NCI-H2029 (cell line): ENCODE measurements at places on chromosomes 3 and 15.

DNA sequence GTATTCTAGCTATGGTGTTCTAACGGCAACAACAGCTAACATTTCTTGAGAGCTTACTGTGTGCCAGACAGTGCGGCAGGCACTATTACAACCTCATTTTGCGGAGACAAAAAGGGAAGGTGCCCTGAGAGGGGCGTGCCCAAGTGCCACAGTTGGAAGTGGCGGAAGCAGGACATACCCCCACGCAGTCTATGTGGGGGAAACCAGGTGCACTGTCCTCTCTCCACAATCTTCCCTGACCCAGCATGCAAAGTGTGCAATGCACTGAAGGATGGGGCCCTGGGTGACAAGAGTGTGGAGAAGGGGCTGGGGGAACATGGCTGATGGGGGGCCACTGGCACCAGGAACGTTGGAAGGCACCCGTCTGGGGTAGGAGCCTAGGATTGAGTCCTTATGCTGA, 8.6 kb downstream of the ANP32A start:
- DNase-seq, result no peak

- DNase-seq, result no peak
Measured at GRCh38 chr15:72538931-72539330, 64.8 kb downstream of the ARIH1 start.

GRCh38 chr15:52011711-52012144, 7.3 kb upstream of the MAPK6 start:
- DNase-seq, result peak; percentile 63

- DNase-seq, result no peak
Measured at GRCh38 chr15:100580414-100580813, 21.6 kb downstream of the LINS1 start.

DNA sequence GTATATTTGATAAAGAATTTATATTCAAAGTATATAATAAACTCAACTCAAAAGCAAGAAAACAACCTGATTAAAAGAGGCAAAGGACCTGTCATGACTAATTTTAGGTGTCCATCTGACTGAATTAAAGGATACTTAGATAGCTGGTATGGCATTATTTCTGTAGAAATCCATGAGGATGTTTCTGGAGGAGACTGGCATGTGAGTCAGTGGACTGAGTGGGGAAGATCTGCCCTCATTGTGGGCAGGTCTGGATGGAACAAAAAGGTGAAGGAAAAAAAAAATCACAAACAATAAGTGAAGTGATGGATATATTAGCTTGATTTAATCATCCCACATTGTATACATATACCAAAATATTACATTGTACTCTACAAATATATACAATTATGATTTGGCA, 16.6 kb downstream of the ANKRD28 start:
- DNase-seq, result no peak

DNA sequence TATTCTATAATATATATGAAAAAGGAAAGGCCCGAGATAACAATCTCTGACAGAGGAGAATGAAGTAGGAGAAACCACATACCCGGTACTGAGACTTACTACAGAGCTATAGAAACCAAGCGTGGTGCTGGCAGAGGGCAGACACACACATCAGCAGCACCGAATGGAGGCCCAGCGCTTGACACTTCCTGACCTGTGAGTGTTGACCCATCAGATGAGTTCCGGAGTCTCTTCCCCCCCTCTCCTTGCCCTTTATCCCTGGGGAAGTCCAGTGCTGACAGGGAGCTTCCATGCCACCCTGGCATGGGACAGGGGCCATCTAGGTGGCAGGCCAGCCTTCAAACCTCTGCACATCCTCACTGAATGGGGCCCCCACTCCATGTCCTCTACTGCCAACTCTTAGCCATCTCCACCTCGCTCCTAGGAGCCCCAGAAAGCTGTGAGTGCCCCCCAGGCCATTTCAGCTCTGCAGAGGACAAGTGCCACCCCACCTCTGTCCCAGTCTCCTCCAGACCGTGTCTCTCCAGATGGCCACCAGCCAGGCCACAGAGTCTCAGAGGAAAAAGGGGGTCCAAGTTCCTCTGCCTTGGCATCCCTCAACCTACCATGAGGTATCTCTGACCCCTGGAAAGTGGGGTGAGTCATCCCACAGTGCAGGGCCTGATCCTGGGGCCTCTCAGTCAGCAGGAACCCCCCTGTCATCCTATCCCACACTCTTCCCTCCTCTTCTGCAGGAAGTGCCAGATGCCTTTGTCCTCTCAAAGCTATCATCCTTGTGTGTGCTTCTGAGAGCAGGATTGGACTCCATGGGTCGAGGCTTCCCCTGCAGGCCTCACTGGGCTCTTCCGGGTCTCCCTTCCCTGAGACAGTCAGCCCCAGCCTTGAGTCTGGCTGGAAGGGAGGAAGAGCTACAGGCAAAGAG, 116.5 kb upstream of the ALDH1A3 start:
- no peak for DNase-seq
